ENCODE measurements at places on chromosomes 11 and 22.

GRCh38 chr11:73012121-73012863 lies 129.8 kb downstream of the FCHSD2 start:
- no peak for DNase-seq

DNA sequence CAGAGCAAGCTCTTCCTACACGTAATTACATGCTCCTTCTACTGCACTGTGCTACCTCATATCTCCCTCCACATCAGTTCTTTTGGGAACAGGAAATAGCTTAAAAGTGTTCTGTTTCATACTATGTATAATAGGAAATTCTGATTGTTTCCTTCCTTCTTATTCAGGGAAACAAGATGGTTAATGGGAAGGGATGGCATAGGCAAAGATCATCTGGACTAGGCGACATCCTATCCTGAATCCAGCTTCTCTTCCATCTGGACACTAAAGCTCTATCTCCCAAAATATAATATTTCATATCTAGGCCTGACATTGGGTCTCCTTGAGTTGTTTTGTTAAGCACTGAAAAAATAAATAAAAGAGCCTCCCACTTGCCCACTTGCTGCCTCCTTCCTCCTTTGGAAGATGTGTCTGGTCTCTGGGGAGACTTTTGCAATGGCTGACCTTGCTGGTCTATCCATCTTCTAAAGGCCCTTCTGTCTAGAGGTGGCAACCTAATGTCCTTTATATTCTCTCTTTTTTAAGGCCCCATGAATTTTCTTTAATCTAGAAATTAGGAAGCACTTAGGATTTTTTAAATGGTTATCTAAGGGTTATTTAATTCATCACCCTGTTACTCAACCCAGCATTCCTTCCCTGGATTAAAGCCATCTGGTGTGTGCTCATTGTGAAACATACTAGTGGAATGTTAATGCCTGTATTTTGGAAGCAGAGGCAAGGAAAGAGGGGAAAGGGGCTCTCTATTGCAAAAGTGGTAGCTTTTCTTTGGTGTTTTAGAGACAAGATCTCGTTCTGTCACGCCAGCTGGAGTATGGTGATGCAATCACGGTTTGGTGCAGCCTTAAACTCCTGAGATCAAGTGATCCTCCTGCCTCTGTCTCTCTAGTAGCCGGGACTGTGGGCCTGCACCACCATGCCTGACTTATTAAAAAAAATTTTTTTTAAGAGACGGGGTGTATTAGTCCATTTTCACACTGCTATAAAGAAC lies 20.6 kb downstream of the CLMP start:
- no peak for DNase-seq

DNA sequence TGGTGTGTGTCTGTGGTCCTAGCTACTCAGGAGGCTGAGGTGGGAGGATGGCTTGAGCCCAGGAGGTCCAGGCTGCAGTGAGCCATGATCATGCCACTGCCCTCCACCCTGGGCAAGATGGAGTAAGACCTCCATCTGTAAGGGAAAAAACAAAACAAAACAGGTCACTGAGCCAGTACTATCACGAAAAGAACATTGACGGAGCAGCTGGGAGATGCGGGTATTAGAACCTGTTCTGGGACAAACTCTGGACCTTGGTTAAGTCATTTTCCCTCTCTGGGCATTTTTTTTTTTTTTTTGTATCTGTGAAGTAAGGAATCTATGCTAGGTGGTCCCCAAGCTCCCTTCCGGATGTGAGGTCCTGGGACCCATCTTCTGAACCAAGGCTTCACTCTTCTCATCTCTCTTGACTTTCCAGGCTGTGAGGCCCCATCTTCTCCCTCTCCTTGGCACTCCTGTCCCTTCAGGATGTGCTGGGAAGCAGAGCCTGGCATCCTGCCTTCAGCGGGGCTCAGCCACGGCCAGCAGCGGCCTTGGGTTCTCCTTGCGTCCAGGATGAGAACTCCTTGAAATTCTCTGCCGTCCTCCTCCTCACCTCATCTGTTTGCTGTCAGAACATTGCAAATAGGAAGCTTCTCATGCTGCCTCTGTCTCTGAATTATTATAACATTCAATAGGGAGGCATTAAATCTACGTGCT lies 130.8 kb downstream of the GRIK4 start:
- DNase-seq, result no peak

DNA sequence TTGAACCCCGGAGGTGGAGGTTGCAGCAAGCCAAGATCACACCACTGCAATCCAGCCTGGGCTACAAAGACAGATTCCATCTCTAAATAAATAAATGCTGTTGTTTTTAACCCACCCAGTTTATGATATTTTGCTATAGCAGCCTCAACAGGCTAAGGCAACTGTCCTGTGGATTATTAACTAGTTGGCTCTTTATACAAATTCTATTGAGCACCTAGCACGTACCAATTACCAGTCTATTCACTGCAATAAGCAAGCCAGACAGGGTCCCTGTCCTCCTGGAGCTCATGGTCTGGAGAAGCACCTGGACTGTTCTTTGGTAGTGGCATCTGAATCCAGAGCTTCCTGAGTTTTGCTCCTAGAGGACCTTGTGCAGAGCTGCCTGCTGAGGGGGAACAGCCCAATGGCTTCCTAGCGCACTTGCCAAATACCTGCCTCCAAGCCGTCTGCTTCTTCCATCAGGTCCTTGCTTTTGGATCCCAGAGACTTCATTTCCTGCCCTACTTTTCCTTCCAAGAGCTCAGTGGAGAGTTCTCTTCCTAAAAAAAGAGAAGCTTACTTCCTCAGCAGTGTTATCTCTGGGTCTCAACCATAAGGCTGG lies 49.9 kb upstream of the MICAL2 start:
- DNase-seq, result no peak

GRCh38 chr11:2328021-2328420 lies 26.2 kb downstream of the TSPAN32 start:
- DNase-seq, result no peak

DNA sequence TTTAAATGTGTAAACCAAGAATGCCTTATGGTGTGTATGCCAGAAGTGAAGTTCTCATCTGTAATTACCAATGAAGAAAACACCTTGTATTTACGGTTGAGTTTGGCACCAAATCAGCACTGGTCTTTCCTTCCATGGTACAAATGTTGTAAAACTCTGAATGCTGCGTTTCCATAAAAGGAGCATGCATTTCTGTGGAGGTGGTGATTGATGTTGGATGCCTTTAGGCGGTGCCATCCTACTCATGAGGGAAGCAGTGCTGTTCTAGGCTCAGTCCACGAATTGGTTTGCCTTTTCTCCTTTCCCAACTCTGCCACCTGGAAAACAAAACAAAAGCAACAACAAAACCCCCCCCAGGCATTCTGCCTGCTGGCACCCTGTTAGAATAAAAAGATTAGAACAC lies 124.4 kb downstream of the TEAD1 start:
- no peak for DNase-seq

GRCh38 chr11:61826930-61827570 lies 1.1 kb upstream of the FADS2 start:
- DNase-seq, result no peak

- no peak for DNase-seq
These were observed 67.8 kb upstream of the LIN7C start for GRCh38 chr11:27574342-27574741.

DNA sequence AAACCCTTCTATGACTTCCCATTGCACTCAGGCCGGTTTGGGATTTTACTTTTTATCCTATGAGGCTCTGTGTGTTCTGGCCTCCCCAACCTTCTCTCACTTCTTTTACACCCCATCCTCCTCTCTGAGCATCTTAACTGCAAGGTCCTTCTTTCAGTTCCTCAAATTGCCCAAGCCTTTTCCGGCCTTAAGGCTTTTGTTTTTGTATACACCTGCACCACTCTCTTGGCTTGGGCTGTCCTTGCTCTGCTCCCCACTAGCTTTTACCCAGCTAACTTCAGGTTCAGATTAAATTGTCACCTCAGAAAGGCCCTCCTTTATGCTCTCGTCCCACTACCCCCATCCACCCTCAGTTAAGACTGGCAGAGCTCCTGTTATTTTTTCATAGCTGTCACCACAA lies 55.5 kb downstream of the FAM83F start:
- no peak for DNase-seq

DNA sequence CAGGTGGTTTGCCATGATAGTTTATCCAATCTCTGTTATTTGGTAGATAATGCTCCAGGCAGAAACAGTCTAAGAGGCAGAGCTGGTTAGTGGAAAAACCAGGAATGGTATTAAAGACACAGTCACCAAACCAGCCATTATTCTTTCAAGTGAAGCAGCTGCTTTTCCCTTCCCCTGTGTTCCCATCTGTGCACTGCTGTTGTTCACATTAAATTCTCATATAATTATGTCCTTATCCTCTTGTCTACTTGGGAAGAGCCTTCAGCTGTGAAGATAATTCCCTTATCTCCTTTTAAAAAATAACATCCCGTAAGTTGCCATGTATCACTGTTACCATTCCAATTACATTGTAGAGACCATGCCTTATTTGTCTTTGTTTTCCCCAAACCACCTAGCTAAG lies 5.2 kb upstream of the TBCEL start:
- no peak for DNase-seq

DNA sequence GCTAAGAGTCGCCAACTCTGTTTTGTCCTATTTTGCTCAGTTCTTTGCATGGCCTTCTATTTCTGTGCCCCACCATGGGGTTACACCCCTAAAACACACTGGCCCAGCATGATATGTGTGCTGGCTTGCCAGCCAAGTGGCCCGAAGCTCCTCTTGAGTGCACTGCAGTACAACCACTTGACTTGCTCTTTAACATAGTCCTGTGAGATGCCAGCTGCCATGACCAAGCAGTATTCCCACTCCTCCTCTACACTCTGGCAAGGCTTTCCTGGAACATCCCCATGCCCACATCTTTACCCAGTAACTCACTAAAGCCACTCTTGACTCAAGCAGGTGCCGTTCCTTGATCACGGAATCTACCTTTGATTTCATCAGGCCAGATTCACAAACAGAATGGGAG lies 102.9 kb upstream of the GAL start:
- DNase-seq, result peak; percentile 25

GRCh38 chr22:44567846-44568493 lies 69.9 kb upstream of the RTL6 start:
- no peak for DNase-seq

DNA sequence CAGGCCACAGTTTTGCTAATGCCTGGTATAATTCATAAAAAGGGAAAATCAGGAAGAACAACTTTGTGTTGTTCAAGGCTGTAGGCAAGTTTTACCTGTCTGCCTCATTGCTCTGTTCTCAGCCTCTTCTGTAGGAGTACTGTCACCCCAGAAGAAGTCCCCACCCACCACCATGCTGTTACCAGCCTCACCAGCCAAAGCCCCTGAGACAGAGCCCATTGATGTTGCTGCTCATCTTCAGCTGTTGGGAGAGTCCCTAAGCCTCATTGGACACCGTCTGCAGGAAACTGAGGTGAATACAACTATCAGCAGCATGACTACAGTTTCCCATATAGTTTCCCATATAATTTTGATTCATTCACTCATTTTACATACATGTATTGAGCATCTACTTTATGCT lies 11.6 kb upstream of the TOM1 start:
- DNase-seq, result no peak

DNA sequence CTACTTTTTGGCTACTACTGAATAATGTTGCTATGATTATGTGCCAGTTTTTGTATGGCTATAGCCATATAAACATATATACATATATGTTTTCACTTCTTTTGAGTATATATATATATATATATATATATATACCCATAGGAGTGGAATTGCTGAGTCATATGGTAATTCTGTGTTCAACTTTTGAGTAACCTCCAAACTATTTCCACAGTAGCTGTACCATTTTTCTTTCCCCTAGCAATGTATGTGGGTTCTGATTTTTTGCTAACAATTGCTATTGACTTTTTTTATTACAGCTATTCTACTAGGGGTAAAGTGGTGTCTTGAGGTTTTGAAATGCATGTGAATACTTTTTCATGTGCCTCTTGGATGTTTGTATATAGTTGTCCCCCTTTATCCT lies 30.4 kb downstream of the CBL start:
- no peak for DNase-seq

GRCh38 chr11:72446929-72447769 lies 12.8 kb upstream of the CLPB start:
- DNase-seq, result peak; percentile 73

DNA sequence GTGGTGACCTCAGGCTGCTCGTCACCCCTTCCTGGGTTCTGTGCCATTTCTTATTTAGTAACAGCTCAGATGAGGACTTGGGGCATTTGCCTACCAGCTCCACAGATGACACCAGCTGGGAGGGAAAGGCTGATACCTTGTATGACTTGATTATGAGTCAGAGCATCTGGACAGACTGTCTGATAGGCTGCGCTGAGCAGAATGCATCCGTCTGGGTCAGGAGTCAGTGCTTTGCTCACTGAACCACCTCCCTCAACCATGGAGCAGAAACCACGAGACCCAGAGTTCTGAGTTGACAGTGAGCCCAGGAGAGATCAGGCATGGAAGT lies 6.8 kb downstream of the ST14 start:
- no peak for DNase-seq

DNA sequence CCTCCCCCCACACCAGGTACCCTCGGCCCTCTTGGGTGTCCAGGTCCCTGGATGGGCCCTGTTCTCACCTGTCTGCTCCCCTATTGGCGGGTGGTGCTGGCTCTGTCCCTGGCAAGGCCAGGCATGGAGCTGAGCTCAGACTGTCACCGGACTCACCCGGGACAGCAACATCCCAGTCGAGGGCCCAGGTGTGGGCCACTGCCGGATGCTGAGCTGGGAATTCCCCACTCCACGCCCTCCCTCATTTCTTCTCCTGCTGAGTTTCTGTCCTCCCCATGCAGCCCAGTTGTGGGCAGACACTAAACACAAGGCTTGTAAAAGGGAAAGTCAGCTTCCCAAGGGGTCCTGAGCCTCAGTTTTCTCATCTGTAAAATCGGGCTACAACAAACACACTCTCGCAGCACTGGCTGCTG lies 2.0 kb upstream of the AP5B1 start:
- no peak for DNase-seq

DNA sequence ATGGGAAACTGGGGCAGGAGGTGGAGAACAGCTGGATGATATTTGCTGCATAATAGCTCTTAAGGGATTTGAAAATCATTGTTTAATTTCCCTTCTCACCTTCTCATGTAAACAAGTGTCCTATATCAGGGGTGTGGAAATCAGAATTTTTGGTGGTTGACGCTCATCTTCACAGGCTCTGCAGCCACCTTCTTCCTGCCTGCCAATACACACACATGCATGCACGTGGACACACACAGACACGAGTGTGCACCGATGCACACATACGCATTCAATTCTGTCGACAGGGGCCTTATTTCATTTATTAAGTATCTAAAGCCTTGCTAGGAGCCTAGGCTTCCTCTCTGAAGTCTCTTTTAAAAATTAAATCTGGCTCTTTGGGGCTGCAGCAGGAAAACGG lies 349.4 kb upstream of the NCAM1 start:
- DNase-seq, result no peak

- DNase-seq, result no peak
These were observed 102.4 kb upstream of the CADM1 start for GRCh38 chr11:115606498-115607220.

- DNase-seq, result no peak
These were observed 5.5 kb downstream of the CSNK2A3 start for GRCh38 chr11:11347592-11347991.

DNA sequence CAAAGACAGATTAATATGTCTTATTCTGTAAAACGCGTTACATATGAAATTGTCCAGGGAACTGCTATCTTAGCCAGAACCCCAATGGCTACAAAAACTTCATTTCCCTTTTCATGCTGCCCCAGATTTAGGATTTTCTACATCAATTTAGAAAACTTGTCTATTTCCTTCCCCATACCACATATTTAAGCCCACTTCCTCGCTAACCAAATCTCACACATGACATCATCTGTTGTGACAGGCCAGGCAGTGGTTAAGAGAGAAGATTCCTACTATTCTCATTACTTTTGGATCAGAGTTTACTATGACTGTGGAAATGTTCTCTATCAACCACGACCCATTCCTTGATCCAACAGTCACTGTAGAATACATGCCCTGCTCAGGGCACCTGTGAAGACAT lies 15.9 kb downstream of the CCDC82 start:
- DNase-seq, result no peak

All from hematopoietic multipotent progenitor cell treated with erythropoietin and hydrocortisone succinate and interleukin-3 and kit ligand, for 17 days (in vitro differentiated cells).